ENCODE measurements at places on chromosomes 6 and 20.

DNA sequence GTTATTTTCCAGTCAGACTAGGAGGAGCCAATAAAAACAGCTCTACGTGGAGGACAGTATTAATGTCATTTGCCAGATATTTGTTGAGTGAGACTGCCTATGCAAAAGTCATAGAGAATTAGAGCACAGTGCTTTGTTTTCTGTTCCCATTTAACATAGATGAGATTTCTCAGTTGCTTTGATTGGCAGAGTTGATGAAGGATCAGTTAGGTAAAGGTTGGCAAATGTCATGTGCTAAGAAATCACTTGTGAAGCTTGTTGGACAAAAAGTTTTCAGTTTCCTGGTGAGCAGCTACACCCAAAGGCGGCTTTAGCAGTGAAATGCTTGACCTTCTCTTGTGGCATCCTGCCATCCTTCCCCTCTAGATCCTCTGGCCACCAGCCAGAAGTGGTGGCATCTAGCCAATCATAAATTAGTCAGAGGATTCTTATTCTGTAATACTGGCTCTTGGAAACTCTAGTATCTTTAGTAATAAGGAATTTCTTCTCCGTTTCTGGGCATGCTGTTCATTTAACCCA, 37.0 kb downstream of the BCKDHB start:
- peak; percentile 94 for DNase-seq

DNA sequence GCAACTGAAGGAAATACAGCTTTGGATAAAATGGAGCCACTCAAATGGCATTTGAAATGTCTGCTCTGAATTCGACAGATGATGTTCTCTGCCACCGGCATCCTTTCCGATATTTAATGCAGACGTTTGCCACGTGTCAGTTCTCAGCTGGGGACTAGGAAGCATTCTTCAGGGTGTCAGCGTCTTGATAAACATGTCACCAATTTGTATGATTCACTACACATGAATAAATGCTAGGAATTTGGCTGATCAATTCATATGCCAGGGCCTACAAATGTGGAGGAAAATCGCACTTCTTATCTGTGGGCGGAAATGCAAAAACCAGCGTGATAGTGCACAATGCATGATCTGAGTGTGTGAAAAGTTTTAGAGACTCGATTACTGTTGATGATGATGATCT, 169.5 kb downstream of the SLC24A3 start:
- no peak for DNase-seq

GRCh38 chr20:63178889-63179686, 36.8 kb downstream of the YTHDF1 start:
- DNase-seq = no peak

DNA sequence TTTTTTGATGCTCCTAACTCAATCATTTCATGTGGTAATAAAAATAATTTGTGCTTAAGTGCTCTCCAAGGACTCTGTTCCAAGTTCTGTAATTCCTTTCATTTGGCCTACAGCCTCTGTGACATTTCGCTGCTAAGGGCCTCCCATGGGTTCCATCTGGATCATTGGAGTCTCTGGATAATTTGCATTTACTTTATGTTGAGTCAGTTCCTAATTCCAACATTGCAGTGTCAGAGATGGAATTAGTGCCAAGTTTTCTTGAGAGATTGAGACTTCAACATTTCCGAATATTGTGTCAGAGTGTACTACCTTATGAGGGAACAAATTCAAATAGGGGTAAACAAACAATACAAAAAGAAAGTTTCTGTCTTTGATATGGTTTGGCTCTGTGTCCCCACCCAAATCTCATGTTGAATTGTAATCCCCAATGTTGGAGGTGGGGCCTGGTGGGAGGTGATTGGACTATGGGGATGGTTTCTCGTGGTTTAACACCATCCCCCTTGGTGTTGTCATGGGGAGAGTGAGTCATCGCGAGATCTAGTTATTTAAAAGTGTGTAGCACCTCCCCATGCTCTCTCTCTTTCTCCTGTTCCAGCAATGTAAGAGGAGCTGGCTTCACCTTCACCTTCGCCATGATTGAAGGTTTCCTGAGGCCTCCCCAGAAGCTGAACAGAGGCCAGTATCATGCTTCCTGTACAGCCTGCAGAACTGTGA, 244.1 kb upstream of the TBX18 start:
- no peak for DNase-seq

DNA sequence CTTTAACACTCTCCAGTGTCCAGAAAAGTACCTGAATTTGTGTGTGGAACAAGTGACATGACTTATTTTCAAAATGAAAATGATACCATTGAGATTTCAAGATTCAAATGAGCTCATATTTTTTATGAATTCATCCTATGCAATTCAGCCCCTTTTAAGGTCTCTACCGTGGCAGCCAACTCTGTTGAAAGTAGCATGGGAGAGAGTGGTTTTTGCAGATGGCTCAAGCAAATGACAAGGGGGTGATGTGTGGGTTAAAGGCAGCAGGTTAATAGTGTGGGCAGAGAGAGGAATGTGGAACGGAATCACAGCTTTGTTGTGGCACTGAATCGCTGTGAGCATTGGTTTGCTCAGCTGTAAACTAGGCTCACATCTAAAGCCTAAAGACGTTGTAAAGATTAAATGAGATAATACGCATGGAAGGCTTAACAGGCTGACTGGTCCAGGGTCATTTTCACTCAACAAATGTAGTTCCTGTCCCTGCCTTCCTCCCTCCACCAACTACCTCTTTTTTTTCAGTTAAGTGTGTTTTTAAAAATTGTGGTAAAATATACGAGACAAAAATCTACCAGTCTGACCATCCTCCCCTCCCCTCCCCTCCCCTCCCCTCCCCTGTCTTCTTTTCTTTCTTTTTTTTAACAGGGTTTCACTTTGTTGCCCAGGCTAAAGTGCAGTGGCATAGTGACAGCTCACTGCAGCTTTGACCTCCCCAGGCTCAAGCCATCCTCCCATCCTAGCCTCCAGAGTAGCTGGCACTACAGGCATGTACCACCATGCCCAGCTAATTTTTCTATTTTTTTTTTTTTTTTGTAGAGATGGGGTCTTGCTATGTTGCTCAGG, 114.7 kb upstream of the ZNF217 start:
- peak; percentile 92 for DNase-seq

- no peak for DNase-seq
Observed at GRCh38 chr20:37382482-37383120, 36.7 kb downstream of the SRC start.

GRCh38 chr20:5882166-5882565, 68.2 kb downstream of the TRMT6 start:
- no peak for DNase-seq

DNA sequence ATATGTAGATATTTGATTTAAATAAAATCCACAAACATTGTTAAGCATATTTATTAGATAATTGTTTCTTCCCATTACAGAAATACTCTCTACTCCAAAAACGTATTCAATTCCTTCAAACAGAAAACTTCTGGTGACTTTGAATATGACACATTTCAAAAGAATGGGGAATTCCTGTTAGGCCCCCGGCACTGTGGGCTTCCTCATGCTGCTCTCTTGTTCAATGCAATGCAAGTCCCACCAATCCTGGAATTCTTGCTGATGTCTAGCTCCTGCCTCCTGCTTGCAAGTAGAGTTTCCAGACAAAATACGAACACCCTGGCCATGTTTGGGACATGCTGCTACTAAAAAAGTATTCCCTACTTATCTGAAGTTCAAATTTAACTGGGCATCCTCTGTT, 544.1 kb downstream of the QKI start:
- DNase-seq = peak; percentile 75

GRCh38 chr6:5529015-5529414, 267.7 kb downstream of the FARS2 start:
- DNase-seq = no peak

DNA sequence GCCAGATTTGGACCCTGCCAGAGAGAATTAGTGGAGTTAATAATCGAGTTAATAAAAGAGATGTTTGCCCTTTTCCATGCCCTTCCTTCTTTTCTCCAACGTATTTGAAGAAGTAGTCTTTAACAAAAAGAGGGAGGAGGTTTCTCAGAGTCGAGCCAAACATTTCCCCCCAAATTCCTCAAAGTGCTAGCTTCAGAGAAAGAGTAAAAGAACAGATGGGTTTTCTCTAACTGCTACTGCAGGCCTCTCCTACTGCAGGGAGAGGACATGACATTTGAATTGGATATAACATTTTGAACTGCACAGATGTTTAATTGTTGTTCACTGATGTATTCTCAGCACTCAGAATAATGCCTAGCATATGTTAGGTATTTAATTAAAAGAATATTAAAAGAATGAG, 25.5 kb downstream of the RWDD2A start:
- DNase-seq = no peak

DNA sequence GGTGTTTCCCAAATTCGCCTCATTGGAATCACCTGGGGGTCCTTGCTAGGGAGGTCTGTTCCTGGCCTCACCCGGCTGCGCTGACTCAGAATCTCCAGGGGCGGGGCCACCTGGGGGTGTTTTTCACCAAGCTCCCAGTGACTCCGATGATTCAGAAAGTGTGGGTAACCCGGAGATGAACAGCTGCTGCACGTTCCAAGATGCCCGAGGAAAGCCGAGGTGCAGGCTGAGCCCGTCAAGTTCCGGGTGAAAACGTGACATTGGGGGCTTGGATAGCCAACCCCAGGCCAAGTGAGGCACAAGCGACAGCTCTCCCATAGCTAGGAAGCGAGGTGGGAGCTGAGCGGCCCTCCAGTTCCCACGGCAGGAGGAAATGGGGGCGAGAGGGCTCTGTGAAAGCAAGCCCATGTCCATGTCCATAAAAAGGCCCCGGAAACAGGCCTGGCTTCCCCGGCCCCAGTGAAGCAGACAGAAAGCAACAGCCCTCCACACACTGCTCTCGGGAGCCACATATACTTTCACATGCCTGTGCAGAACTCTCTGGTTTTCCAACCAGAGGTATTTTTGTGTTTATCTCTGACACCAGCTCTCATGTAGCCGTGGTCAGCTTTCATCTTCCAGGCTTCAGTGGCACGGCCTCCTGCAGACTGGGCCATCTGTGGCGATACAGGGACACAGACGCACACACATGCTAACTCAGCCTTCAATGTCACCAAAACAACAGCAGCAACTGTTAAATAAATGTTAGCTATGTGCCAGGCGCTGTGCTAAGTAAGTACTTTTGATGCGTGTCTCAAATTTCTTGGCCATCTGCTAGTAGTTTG, 90.7 kb upstream of the CCDC28A start:
- DNase-seq = no peak

DNA sequence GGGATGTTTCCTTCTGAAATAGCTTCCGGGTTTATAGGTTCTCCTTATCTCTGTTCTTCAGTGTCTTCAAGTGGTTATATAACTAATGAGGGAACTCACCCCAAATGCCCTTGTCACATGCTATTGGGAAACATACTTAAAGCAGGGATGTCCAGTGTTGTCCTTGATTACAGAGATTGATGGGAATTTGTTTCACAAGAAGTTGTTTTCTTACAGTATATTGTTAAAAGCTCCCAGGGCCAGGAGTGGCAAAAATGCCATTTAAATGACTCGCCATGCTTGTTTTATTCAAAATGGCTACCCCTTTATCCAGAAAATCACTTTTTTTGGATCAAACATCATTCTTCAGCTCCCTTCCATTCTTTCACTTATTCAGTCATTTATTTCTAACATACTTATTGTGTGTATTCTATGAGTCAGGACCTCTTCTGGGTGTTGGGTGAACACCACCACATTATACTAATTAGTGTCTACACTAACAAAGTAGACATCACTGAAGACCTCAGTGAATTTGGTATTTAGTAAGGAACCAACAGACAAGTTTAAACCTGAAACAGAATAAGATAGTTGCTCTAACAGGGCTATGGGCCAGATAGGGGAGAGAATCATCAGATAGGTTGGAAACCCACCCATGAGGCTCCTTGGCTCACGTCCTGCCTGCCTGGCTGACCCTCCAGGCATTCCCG, 791.1 kb downstream of the MAFB start:
- DNase-seq = no peak

DNA sequence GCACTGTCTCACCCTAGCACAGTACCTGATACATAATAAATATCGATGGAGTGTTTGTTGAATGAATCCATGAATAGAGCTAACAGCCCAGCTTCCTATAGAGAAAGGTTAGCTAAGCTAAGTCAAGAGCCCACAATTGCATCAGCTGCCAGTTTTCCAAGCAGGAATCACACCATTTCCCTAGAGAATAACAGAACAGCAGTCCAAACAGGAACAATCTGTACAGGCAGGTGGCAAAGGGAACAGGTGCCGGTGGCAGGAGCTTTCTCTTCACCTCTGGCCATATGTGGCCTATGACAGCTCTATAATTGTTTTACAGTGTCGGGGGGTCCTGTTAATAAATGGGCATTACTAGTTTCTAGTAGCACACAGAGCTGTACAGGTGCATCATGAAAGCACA, 38.8 kb downstream of the ISM1 start:
- no peak for DNase-seq

DNA sequence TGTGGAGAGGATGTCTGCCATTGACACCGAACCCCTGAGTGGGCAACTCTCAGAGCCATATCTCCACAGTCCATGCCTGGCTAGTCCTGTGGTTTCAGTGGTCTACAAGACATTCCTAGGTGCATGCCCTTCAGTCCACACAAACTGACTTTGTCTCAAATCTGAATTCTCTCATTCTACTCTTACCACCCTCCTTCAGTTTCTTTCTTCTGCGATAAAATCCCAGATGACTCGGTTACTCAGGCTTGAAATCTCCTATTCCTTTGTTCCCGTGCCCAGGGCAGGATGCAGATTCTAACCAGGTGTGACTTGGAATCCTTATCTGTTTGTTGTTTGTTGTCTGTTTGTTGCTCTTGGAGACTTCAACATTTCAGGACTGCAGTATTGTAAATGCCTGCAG, 9.3 kb downstream of the CDS2 start:
- DNase-seq = peak; percentile 57

DNA sequence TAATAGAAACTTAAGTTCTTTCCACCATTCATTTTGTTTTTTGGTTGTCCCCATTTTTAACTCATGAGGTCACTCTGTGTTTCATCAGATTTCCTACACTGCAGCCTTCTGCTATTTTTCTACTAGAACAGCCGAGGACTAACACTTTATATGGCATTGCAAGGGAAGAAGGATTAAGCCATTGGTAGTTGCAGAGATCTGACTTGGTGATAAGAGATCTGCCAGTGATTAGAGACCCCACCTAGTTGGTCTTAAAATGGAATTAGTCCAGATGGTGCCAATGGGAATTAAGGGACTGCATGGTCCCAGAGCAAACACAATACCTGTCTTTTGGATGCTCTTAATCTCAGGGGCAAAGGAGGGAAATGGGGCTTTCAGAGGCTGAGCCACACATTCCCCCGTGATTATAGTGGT, 125.5 kb upstream of the TMEM170B start:
- no peak for DNase-seq

- DNase-seq = no peak
Observed at GRCh38 chr20:39871013-39871412, 818.0 kb downstream of the MAFB start.

DNA sequence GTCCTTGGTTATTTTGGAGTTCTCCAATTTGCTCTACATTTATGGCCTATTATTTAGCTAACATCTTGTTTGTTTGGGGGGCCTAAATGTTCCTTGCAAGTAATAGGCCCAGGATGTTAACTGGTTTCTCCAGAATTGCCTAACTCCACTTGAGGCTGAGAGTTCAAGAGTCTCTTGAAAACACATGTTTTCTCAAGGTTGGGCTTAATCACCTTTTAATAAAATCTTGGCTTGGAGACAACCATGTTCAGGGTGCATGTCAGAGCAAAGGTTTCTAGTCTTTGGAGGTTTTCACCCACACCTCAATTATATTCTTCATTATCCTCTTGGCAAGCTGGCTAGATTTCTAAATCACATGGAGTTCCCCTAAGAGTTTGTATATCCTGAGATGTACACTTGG, 54.2 kb downstream of the KLHL31 start:
- peak; percentile 93 for DNase-seq
